Fibroblast of lung (primary cell): ENCODE measurements at places on chromosomes 4 and X.

DNA sequence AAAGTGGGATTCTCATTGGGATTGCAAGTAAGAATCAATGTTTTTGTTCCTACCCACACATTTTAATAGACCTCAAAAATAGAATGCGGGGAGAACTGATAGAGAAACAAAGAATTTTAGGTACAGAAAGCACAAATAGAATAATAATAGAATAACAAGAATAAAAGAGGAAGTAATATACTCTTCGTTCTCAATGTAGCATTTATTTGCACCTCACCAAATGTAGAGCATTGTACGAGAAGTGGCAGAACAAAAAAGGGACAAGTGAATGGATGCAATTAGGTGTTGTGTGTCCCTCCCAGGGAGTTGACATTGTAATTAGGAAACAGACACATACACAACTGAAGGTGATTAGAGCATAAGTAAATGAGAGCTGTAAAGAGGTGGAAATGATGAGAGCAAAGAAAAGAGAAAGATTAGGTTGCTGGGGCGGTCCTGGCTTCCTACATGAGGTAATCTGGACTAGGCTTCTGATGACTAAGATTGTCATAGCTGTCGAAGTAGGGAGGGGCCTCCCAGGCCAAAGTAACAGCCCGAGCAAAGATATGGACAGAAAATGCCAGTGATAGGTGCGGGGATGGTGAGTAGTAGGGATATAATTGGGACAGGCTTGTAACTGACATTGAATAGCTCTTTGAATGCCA is 10.4 kb downstream of the RAB9A start:
- no peak overlapping the region for H3K27ac ChIP-seq
- H3K36me3 ChIP-seq, result no peaks in the 10 kb centered on the region
- H3K4me1 ChIP-seq, result peaks cover 2% of the 10 kb centered on the region

GRCh38 chr4:175536852-175537453 is 275.1 kb downstream of the GPM6A start:
- no peaks in the 10 kb centered on the region for H3K27me3 ChIP-seq
- DNase-seq, result peak; percentile 74
- H3K36me3 ChIP-seq, result no peaks in the 10 kb centered on the region

DNA sequence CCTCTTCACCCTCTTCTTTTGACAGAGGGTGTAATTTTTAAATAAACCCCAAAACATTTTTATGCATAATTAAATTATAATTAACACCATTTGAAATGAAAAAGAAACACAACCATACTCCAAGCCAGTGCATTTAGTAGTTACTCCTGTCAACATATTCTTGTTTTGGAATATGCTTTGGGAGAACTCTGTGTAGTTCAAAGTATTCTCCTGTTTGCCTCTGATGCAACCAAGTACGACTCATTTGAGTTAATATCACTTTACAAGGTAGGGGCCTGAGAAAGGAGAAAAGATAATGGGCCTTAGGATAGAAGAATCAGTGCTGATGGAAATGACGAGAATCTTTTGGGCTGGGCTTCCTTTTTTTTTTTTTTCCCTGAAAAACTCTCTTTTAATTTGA is 2.7 kb downstream of the PTPN13 start:
- peak; percentile 18 for DNase-seq
- H3K27ac ChIP-seq, result no peak overlapping the region
- no peaks in the 10 kb centered on the region for H3K36me3 ChIP-seq
- peaks cover 7% of the 10 kb centered on the region for H3K4me1 ChIP-seq
- no peaks in the 10 kb centered on the region for H3K27me3 ChIP-seq

DNA sequence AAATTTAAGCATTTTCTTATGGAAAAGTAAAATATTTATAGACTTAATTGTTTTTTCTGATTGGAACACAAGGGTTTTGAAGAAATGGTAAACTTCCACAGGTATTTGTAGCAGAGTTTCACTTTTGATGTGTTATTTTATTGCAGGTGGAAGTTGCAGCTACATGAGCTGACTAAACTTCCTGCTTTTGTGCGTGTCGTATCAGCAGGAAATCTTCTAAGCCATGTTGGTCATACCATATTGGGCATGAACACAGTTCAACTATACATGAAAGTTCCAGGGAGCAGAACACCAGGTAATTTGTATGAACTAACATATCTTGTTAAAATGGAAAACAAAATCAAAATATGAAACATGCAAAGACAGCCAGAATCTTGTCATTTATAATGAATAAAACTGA is 117.4 kb downstream of the DIPK2B start:
- no peak for DNase-seq
- no peak overlapping the region for H3K4me3 ChIP-seq
- H3K36me3 ChIP-seq, result no peaks in the 10 kb centered on the region

DNA sequence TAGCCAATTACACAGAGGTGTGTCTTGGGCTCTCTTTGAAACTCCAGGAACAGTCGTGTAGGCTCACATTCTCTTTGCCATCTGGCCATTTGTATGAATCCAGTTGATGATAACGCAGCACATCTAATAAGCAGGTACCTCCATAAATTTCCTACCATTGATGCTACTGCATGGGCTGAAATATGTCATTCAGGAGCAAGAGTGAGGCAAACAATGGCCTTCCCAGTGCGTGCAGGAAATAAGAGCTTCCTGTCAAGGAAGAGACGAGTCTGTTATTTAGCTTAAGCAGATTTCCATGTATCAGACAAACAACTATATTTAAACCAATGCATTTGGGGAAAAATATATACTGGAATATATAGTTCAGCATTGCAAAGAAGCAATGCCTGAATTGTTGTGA is 102.1 kb upstream of the MXRA5 start:
- no peaks in the 10 kb centered on the region for H3K27me3 ChIP-seq
- H3K27ac ChIP-seq, result no peak overlapping the region
- no peak overlapping the region for H3K4me3 ChIP-seq
- H3K4me1 ChIP-seq, result no peaks in the 10 kb centered on the region
- no peak for DNase-seq
- H3K36me3 ChIP-seq, result no peaks in the 10 kb centered on the region

- H3K27me3 ChIP-seq, result no peaks in the 10 kb centered on the region
- peak within 1 kb of the TSS; percentile 73 for H3K27ac ChIP-seq
- H3K4me1 ChIP-seq, result no peaks in the 10 kb centered on the region
- peak; percentile 85 for DNase-seq
- H3K36me3 ChIP-seq, result no peaks in the 10 kb centered on the region
These were observed at the start of gene SPRY1 for GRCh38 chr4:123396307-123397143. SPRY1 (plus strand) TSS chr4:123396795; CDS start chr4:123401592, 4,797 bp downstream.

- no peaks in the 10 kb centered on the region for H3K4me1 ChIP-seq
- H3K27ac ChIP-seq, result no peak overlapping the region
- H3K27me3 ChIP-seq, result no peaks in the 10 kb centered on the region
- DNase-seq, result peak; percentile 64
These were observed 1655.5 kb upstream of the AGA start for GRCh38 chr4:179097741-179098140.

DNA sequence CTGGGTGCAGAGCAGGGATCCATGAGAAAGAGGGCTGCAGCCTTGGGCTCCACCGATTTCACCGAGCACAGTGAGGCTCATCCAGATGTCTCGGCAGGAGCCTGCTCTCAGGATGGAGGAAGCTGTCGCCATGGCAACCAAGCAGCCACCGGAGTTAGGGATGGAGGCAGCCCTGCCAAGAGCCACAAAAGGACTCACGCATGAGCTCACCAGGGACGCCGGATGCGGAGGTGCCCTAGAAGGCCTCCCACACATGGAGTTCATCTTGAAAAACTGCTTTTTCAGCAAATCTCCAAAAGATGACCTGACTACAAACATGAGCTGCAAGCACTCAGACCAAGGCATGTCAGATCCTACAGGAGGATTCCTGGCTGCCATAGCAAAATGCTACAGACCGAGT is 90.7 kb downstream of the WFS1 start:
- H3K4me3 ChIP-seq, result no peak overlapping the region
- no peak overlapping the region for H3K27ac ChIP-seq
- no peaks in the 10 kb centered on the region for H3K36me3 ChIP-seq
- H3K27me3 ChIP-seq, result no peaks in the 10 kb centered on the region
- no peaks in the 10 kb centered on the region for H3K4me1 ChIP-seq

- H3K4me1 ChIP-seq, result no peaks in the 10 kb centered on the region
- no peak overlapping the region for H3K4me3 ChIP-seq
- H3K36me3 ChIP-seq, result no peaks in the 10 kb centered on the region
These were observed 19.7 kb upstream of the ACSL1 start for GRCh38 chr4:184845367-184846021.

DNA sequence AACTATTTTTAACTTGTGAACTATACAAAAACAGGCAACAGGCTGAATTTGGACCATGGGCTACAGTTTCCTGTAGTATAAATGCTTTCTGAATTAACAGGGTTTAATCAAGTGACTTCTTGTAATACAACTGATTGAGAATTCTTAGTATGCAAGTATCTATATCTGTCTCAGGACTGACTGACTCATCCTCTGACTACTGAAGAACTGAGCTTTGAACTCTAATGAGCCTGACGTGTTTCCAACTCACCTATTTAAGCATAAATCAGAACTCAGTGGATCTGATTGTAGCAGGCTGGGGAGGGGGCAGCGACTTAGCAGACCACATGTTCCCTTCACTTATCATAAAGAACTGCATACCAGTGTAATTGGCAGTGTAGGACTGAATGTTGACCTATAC is 7.8 kb downstream of the SPATA4 start:
- no peak overlapping the region for H3K4me3 ChIP-seq
- no peak overlapping the region for H3K27ac ChIP-seq
- peaks cover 5% of the 10 kb centered on the region for H3K4me1 ChIP-seq

- no peak overlapping the region for H3K27ac ChIP-seq
- no peaks in the 10 kb centered on the region for H3K27me3 ChIP-seq
- H3K4me1 ChIP-seq, result no peaks in the 10 kb centered on the region
These were observed 278.7 kb upstream of the CLNK start for GRCh38 chr4:10963241-10963640.
